ENCODE measurements at places on chromosomes 3 and 15. TPM values are rescaled to one million over a fixed set of nuclear protein-coding genes. Genes with fewer than 3 reads are reported as not detected.

The WNT5A gene
- total RNA-seq = 39.0 TPM

The TNK2 gene
- total RNA-seq = 17.6 TPM

The DNAJC19 gene
- 41.3 TPM for total RNA-seq

The STRIT1 gene
- not detected for total RNA-seq

The TGM4 gene
- not detected for total RNA-seq

The IL12A gene
- total RNA-seq = not detected

The VIPR1 gene
- 3.7 TPM for total RNA-seq

The GOLGA6L4 gene
- total RNA-seq = 3.5 TPM

The PDCD6IP gene
- 280 TPM for total RNA-seq

The SH3GL3 gene
- 20.3 TPM for total RNA-seq

The FBXL2 gene
- 30.1 TPM for total RNA-seq

The RASGRP1 gene
- total RNA-seq = 16.3 TPM

The ZBTB47 gene
- 22.9 TPM for total RNA-seq

The WDR93 gene
- 0.66 TPM for total RNA-seq

The GHSR gene
- not detected for total RNA-seq

The TM4SF18 gene
- total RNA-seq = 13.9 TPM

The IQCF5 gene
- total RNA-seq = not detected

The BHLHE40 gene
- total RNA-seq = 79.9 TPM

The TRPM1 gene
- total RNA-seq = 52.6 TPM

The MST1R gene
- 1.8 TPM for total RNA-seq

The PSTPIP1 gene
- total RNA-seq = 3.4 TPM

The CA12 gene
- total RNA-seq = 17.4 TPM

The ILDR1 gene
- 0.99 TPM for total RNA-seq

The FSIP1 gene
- 4.3 TPM for total RNA-seq

The MTHFS gene
- total RNA-seq = 33.6 TPM

The PDZRN3 gene
- total RNA-seq = 72.3 TPM

The VGLL3 gene
- 20.8 TPM for total RNA-seq

The XRN1 gene
- 107 TPM for total RNA-seq

The ARL13B gene
- 26.1 TPM for total RNA-seq

The SAXO2 gene
- 12.1 TPM for total RNA-seq

The SCAP gene
- 77.0 TPM for total RNA-seq

The CASR gene
- total RNA-seq = 0.05 TPM

The SCAANT1 gene
- not detected for total RNA-seq

The ZFYVE19 gene
- total RNA-seq = 35.9 TPM

The SGO1 gene
- total RNA-seq = 6.6 TPM

The TMED3 gene
- 50.5 TPM for total RNA-seq

The MKRN3 gene
- 34.4 TPM for total RNA-seq

The ITIH1 gene
- total RNA-seq = not detected

The DISP2 gene
- 3.3 TPM for total RNA-seq

The C2CD4B gene
- total RNA-seq = 5.7 TPM

The ZBTB38 gene
- total RNA-seq = 136 TPM

The DNAJB11 gene
- 39.0 TPM for total RNA-seq

The CPN2 gene
- total RNA-seq = not detected

The CGGBP1 gene
- 138 TPM for total RNA-seq

The CLDN16 gene
- 0.16 TPM for total RNA-seq

The NT5DC2 gene
- 62.9 TPM for total RNA-seq

The TMEM207 gene
- not detected for total RNA-seq

The KBTBD8 gene
- total RNA-seq = 7.5 TPM

The SPINK8 gene
- not detected for total RNA-seq

The GRAMD2A gene
- 0.66 TPM for total RNA-seq

The MAP1A gene
- total RNA-seq = 26.2 TPM

The RFT1 gene
- total RNA-seq = 16.8 TPM

The C2CD4A gene
- total RNA-seq = not detected

The CKMT1B gene
- total RNA-seq = 6.7 TPM

The IRAK2 gene
- 4.5 TPM for total RNA-seq

The AMIGO3 gene
- not detected for total RNA-seq

The LMCD1 gene
- 65.8 TPM for total RNA-seq

The SLMAP gene
- 184 TPM for total RNA-seq
